ENCODE measurements at places on chromosomes 5 and 9.

DNA sequence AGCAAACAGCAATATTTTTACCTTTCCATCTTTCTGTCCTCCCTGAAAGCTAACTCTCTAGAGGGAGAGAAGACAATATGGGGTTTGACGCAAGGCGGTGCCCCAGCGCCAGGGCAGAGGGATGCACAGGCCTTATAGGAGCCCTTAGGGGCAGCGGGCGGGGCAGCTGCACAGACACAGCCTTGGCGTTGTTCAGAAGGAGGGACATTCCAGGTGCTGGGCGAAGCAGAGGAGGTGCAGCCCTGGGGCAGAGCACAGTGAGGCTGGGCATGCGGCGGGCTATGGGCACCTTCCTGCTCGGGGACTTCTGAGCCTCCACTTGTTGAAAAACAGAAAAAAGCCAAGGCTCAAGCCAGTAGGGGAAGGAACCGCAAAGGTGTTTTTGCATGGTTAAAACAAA, 33.7 kb upstream of the BICD2 start:
- no peak for DNase-seq

DNA sequence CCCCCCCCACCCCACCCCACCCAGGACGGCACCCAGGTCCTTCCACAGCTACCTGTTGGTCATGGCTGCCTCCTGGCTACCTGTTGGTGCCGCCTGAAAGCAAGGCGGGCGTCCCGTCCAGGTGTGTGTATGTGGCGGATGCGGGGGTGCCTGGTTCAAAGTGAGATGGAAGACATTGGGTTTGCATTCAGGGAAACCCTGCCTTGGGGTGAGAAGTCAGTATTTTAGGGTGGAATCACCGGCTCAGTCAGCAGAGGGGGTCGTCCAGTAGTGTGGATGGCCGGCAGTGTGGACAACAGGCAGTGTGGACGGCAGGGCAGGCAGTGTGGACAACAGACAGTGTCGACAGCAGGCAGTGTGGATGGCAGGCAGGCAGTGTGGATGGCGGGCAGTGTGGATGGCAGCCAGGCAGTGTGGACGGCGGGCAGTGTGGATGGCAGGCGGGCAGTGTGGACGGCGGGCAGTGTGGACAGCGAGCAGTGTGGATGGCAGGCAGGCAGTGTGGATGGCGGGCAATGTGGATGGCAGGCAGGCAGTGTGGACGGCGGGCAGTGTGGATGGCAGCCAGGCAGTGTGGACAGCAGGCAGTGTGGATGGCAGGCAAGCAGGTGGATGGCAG, 28.0 kb downstream of the NKD2 start:
- no peak for DNase-seq

DNA sequence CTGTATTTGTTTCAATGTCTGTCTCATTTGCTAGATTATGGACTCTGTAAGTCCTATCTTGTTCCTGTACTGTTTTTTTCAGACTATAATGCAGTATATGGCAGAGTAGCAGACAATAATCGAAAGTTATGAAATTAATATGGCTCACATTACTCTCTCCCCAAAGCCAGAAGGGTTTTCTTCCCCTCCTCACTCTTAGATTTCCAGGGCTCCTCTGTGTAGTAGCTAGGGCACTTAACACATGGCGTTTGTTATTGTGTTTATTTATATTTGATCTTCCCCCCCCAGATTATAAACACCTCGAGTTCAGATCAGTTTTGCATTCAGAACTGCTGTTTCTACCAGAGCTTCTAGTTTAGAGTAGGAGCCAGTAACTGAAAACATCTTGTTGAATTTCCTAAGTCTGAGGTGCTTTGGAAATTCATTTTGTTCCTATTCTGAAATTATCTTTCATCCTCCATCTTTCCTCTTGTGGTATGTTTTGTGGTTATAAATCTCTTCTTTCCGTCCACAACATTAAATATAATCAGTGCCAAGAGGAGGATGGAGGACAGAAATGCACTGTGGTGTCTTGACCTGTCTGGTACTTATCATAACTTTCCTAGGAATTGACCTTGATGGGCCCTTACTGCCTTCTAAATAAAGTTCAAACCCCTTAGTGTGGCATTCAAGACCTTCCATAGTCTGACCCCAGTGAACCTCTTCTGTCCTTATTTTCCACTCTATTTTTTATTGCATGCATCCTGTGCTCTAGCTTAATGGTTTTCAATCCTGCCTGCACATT, 27.0 kb downstream of the TLE4 start:
- DNase-seq = no peak

- DNase-seq = no peak
Observed at GRCh38 chr5:159805021-159805420, 111.3 kb upstream of the ADRA1B start.

DNA sequence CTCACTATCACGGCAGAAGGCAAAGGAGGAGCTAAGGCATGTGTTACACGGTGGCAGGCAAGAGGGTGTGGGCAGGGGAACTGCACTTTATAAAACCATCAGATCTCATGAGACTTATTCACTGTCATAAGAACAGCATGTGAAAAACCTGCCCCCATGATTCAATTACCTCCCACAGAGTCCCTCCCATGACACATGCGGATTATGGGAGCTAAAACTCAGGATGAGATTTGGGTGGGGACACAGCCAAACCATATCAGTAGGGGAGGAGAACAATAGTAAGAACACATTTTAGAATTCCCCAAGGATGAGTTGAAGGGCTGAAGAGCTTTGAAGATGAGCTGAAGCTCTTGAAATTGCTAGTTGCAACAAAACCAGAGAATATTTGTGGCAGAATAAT, 287.9 kb downstream of the SMARCA2 start:
- DNase-seq = no peak

DNA sequence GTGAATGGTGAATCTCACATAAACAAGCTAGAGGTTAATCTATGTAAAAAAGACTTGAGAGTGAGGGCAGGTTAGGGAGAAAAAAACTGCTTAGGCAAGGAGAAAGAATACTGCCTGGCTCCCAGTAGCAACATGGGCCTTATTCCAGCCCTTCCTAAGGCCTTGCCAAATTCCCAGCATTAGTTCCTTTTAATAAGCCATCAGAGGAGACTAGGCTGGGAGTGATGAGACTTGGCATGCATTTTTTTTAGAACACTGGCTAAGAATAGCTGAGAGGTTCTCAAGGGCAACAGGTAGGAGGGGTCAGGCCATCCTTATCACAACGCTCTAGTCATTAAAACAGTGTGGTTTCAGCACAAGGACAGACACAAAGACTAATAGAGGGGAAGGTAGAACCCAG, 20.9 kb upstream of the ZBTB43 start:
- no peak for DNase-seq
